Fibroblast of lung (primary cell): ENCODE measurements at places on chromosomes 5 and 9. TPM values are rescaled to one million over a fixed set of nuclear protein-coding genes. Genes with fewer than 3 reads are reported as not detected.

The RASGRF2 gene
- polyA plus RNA-seq, result 3.5 and 17.1 TPM in 2 replicates

The CETN3 gene
- 14.2 and 15.6 TPM in 2 replicates for polyA plus RNA-seq

GRCh38 chr9:120212853-120213200 lies 367.1 kb downstream of the CDK5RAP2 start:
- H3K36me3 ChIP-seq, result no peaks in the 10 kb centered on the region
- no peaks in the 10 kb centered on the region for H3K27me3 ChIP-seq
- no peak overlapping the region for H3K4me3 ChIP-seq
- H3K27ac ChIP-seq, result no peak overlapping the region
- DNase-seq, result no peak

The TLR4 gene
- polyA plus RNA-seq, result 1.0 and 2.2 TPM in 2 replicates

DNA sequence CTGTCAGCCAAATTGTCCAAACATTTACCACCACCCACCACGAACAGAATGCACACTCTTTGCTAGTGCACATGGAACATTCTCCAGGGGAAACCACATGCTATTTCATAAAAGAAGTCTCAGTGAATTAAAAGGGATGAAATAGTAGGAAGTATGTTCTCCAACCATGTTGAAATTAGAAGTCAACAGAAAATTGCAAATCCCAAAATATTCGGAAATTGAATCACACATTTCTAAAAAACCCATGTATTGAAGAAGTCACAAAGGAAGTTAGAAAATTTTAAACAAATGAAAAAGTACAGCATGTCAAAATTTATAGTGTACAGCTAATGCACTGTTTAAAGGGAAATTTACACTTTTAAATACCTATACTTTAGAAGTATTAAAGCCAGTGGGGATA lies 50.8 kb downstream of the TGFBR1 start:
- no peak overlapping the region for H3K4me3 ChIP-seq

- no peak overlapping the region for H3K27ac ChIP-seq
- no peaks in the 10 kb centered on the region for H3K4me1 ChIP-seq
Observed at GRCh38 chr9:99966716-99967115, 60.3 kb downstream of the STX17 start.

The TNFSF15 gene
- 0.11 and 0.76 TPM in 2 replicates for polyA plus RNA-seq

- H3K36me3 ChIP-seq, result no peaks in the 10 kb centered on the region
- peaks cover 12% of the 10 kb centered on the region for H3K27me3 ChIP-seq
- DNase-seq, result no peak
- no peaks in the 10 kb centered on the region for H3K4me1 ChIP-seq
Observed at GRCh38 chr5:135158314-135158697, 124.3 kb upstream of the PITX1 start.

- H3K4me3 ChIP-seq, result no peak overlapping the region
- H3K27ac ChIP-seq, result no peak overlapping the region
- H3K4me1 ChIP-seq, result no peaks in the 10 kb centered on the region
- H3K27me3 ChIP-seq, result no peaks in the 10 kb centered on the region
- DNase-seq, result no peak
Observed at GRCh38 chr9:34552606-34552981, 29.8 kb upstream of the ENHO start.

DNA sequence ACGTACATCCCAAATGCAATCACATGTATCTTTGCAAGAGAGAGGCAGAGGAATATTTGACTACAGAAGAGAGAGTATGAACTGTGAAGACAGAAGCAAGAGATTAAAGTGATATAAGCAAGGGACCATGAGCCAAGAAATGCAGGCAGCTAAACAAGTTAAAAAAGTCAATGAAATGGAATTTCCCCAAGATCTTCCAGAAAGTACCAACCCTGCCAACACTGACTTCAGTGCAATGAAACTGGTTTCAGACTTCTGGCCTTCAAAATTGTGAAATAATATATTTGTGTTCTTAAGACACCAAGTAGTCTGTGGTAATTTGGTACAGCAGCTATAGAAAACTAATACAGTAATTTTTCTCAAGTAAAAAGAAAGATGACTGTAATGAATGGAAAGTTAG lies 20.9 kb downstream of the FOXI1 start:
- no peaks in the 10 kb centered on the region for H3K4me1 ChIP-seq
- no peak for DNase-seq
- no peak overlapping the region for H3K27ac ChIP-seq
- no peaks in the 10 kb centered on the region for H3K36me3 ChIP-seq
- H3K4me3 ChIP-seq, result no peak overlapping the region

DNA sequence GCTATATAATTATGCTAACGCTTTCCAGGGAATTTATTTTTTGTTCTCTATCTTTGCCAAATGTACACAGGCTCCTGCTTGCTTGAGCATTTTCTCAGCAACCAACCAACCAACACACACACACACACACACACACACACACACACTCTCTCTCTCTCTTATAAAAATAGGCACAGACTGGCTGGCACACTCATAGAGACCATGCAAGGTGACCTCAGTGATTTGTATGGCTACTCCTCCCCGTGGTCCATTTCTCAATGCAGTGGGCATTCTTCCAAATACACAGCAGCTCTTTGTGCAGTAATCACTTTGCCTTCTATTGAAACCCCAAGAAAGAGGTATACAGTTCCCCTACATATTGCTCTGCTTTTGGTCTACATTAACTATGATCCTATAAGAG lies 416.0 kb downstream of the MAN2A1 start:
- H3K27me3 ChIP-seq, result no peaks in the 10 kb centered on the region
- H3K4me3 ChIP-seq, result no peak overlapping the region
- H3K4me1 ChIP-seq, result no peaks in the 10 kb centered on the region
- H3K27ac ChIP-seq, result no peak overlapping the region
- H3K36me3 ChIP-seq, result no peaks in the 10 kb centered on the region

- no peaks in the 10 kb centered on the region for H3K27me3 ChIP-seq
- no peak overlapping the region for H3K27ac ChIP-seq
- peaks cover 33% of the 10 kb centered on the region for H3K4me1 ChIP-seq
- no peak overlapping the region for H3K4me3 ChIP-seq
- peak; percentile 61 for DNase-seq
Observed at GRCh38 chr9:130186839-130187522, 14.8 kb downstream of the NCS1 start.
